ENCODE measurements at places on chromosomes 4 and X.

- ATAC-seq: peak; percentile 34
These were observed 46.0 kb downstream of the GALNT7 start for GRCh38 chr4:173214661-173215060.

DNA sequence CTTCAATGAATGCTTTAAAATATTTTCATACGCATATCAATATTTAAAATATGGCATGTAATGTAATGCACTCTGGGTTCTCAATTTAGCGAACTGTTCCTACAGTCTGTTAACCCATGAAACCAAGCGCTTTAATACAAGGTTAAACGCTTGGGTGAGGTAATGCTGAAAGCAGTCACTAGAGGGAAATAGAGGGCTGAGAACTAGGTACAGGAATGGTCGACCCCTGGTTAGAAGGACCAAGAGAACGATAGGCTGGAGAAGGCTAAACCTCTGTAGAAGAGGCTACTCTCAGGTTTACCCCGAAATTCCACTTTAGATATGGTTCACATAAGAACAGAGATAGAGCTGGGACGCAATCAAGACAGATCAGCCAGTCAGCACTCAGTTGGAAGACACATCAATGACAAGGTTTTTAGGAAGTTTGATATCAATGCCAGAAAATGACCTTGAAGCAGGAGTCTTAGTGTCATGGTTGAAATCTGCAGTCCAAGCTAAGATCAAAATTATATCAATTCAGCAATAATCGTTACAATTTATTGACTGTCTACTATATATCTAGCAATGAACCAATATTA is 26.9 kb downstream of the ARSJ start:
- ATAC-seq: peak; percentile 43

DNA sequence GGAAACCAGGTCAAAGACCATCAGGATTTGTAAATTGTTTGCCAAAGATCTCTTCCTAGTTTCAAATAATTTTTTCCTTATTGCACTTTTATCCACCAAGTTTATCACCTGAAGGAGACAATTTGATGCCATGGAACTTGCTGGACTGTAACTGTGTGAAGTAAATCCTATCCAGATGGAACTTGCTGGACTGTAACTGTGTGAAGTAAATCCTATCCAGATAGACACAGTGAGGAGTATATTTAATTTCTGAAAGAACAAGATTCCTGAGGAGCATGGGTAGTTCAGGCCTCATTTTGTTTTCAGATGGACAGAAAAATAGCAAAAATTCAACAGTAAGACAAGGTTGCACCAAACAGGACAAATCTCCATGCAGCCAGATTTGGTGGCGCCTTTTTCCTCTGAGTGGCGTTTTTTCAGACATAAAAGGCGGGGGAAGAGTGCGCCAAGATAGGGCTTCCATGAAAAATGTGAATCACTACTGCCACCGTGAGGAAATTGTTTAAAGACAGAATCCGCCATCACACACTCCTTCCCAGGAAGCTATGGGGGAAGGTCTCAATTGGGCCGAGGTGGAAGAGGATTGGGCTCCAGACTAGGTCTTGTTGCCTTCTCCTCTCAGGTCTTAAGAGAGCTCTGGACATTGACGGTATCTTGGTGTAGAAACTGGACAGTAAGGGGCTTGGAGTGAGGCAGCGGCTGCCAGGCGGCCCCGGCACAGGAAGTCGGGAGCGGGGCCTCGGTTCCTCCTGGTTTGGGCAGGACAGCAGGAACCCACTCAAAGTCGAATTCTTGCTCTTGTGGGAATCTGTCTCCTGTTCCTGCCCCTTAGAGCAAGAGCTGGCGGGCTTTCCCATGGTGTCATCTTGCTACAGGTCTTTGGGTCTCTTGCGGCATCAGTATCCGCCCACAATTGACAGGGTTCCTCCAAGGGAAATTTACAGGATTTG is 234.7 kb downstream of the OR13H1 start:
- ATAC-seq: peak; percentile 87

DNA sequence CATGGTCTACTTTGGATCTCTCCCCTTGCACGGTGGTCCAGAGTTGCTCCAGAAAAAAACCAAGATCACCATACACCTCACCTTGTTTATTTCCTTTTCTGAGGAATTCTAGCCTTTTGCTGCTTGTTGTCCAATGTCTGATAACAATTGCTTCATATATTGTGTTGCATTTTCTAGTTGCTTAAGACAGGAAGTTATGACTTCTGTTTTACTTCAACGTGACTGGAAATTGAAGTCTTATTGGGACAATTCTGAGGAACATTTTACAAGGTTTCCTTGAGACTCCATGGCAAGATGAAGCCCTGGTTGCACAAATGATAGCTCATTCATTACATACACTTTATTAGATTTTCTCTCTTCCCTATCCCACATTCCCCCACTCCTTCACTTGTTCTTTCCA is 5.2 kb downstream of the CXCL1 start:
- no peak for ATAC-seq

GRCh38 chrX:10939424-10939823 is 171.7 kb upstream of the HCCS start:
- no peak for ATAC-seq

DNA sequence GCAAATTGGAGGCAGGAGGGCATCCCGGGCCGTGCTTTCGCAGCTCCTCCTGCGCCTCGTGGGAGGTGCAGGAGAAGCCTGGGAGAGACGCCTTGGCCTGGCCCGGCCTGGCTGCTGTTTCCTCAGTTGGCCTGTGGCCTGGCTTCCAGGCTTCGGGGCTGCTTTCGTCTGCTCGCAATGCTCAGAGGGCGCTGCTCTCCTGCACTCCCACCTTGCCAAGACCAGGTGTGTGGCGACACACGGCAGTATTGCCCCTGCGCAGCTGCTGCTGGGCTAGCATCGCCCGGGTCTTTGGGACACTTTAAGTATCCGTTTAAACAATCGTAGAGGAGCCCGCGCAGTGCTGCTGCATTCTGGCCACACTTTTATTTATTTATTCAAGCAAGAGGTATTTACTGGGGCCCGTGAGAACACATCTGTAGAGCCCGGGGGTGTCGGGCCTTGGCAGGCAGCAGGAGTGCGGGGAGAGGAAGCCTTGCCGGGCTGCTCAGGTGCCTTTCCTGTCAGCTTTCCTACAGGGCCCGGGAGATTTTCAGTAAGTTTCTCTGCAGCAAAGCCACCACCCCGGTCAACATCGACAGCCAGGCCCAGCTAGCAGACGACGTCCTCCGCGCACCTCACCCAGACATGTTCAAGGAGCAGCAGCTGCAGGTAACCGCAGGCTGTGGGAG is 26.2 kb upstream of the HGFAC start:
- ATAC-seq: no peak

GRCh38 chr4:56744030-56744429 is 62.9 kb upstream of the HOPX start:
- no peak for ATAC-seq

DNA sequence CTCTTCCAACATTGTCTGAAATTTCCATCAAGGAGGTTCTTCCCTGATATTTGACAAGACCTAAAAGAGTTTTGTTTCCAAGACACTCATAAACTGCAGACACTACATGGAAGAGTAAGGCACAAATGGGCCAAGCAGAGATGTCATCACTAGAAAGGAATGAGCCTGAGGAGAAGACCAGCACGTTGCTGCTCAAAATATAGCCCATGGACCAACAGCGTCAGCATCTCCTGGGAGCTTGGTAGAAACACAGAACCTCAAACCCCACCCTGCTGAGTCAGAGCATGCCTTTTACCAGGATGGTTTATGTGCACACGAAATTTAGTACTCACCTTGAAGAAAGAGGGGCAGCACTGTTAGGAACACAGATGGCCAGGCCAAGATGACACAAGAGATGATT is 128.7 kb upstream of the MID1 start:
- no peak for ATAC-seq

- ATAC-seq: no peak
These were observed 95.9 kb downstream of the SYTL5 start for GRCh38 chrX:38102240-38102639.

GRCh38 chrX:8668813-8669212 is 63.1 kb downstream of the ANOS1 start:
- ATAC-seq: no peak

- no peak for ATAC-seq
These were observed 1629.2 kb upstream of the ADGRL3 start for GRCh38 chr4:59570860-59571476.

DNA sequence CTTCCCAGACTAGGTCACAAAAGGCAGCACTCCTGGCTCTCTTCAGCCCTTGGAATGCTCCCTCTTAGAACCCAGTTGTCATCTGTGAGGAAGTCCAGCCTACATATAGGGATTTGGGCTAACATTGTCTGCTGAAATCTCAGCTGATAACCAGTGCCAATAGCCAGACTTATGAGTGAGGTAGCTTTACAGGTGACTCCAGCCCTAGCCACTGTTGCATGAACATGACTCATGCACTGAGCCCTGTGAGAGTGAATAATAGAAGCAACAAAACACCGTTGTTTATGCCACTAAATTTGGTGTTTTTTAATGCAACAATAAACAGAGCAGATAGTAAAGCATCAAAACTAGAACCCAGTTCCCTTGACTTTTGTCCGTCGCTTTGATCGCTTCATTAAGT is 433.2 kb downstream of the STIM2 start:
- no peak for ATAC-seq

DNA sequence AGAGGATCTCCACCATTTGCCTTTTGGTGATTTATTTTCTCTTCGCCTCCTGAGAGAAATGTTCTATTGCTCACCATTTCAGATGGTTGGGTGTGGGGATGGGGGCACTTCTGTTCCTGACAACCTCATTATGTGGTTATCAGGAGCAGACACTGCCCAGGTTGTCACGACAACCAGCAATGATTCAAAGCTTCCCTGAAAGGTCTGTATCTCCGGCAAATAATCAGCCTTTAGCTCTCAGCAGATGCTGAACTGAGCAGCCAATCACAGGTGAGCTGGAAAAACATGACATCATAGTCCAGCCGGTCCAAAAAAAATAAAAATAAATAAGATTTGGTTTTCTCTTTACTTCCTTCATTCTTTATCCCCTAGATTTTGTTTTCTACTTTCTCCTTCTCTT is 5.5 kb upstream of the PAK3 start:
- ATAC-seq: no peak

- ATAC-seq: no peak
These were observed 175.8 kb downstream of the RCHY1 start for GRCh38 chr4:75338352-75338880.

GRCh38 chr4:188754372-188755002 is 615.2 kb downstream of the TRIML1 start:
- ATAC-seq: no peak

DNA sequence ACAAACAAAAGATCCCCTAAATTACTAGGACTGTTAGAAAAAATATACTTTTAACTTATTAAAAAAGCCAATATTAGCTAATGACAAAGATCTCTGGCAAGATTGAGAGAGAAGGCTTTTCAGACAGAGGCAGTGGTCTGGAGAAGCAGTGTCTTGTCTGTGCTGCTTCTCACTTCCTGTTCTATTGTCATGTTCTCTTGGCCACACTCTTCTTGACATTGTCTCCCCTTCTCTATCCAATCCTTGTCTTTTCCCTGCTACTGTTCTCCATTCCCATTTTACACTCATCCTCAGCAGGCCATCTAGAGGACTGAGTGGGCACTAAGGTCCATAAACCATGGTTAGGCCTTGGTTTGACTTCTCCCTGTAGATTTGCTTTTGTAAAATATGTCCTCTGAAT is 14.0 kb upstream of the TAPT1 start:
- no peak for ATAC-seq

DNA sequence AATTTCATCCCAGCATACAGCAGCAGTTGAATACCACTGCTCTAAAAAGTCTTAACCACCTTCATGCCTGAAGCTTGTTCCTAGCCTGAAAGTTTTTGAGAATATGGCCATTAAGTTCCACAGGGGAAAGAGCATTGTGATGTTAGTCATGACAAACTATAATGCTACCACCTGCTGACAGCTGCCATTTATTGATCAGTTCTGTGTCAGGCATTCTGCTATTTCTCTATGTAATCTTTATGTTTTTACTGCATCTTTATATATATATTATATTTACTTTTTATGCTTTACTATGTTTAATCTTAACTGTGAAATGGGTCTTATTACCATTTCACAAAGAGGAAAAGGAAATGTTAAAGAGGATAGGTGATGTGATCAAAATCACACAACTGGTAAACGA is 54.0 kb downstream of the ARX start:
- ATAC-seq: no peak

DNA sequence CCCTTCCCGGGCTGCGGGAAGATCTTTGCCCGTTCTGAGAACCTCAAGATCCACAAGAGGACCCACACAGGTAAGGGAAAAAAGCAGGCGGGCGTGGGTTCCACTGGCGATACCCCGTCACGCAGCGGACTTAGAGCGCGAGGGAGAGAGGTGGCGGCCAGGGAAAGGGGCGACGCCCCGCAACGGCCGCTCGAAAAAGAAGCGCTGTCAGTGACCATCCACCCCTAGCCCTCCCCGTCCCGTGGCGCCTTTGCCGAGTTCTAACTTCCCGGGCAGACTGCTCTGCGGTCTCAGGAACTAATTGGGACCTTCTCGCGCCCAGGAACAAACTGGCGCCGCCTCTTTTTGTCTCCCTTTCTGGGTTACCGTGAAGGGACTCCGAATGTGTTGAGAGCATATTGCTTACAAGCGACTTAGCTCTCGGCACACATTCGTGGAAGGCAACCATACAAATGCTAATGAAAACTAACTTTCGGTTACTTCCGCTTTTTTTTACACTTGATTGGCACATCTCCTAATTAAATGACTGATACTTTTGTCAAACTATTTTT is 1.8 kb downstream of the ZIC3 start:
- ATAC-seq: no peak

- ATAC-seq: no peak
These were observed 101.4 kb downstream of the GLRA2 start for GRCh38 chrX:14630733-14631132.

DNA sequence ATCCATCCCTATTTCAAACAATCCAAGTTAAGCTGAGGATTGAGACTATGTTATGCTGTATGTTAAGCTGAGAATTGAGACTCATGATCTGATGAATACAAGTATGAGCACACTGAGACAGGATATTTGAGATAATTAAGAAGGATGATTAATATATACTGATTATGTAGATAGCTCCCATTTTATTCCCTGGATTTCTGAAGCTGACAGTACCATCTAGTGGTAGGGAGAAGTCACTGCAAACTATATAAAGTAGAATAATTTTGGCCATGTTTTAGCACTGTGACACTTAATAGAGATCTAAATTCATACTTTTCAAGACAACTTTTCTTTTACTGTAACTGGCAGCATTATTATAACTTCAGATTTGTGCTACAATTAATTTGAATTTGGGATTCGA is 63.8 kb upstream of the HPRT1 start:
- ATAC-seq: peak; percentile 39

Measured in esophagus mucosa (tissue), 1 donor.